Left forelimb (tissue), 1 donor: ENCODE measurements at places on chromosomes 16 and 17.

- DNase-seq, result no peak
Observed at GRCh38 chr17:46862949-46863348, 11.6 kb downstream of the WNT9B start.

- DNase-seq, result no peak
Observed at GRCh38 chr17:4840893-4841242, 7.7 kb downstream of the MINK1 start.

DNA sequence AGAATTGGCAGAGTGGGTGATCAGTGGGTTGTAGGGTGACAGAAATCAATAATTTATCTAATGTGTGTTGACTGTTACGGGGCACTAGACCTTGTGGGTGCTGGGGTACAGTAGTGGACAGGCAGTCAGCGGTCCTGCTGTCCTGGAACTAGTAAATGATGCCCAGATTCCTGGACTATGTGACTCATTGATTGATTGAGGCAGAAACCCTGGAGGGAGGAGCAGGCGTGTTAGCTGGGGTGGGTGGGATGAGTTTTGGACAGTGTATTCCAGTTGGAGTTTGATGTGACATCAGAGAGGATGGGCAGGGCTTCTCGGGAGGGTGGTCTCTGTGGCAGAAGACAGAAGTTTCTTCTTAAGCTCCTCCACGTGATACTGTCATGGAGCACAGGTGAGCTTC is 24.4 kb downstream of the PRMT7 start:
- DNase-seq, result no peak

GRCh38 chr16:23014592-23014991 is 134.7 kb downstream of the USP31 start:
- DNase-seq, result no peak

- DNase-seq, result no peak
Observed at GRCh38 chr16:3182608-3183444, 5.2 kb upstream of the OR1F1 start.

DNA sequence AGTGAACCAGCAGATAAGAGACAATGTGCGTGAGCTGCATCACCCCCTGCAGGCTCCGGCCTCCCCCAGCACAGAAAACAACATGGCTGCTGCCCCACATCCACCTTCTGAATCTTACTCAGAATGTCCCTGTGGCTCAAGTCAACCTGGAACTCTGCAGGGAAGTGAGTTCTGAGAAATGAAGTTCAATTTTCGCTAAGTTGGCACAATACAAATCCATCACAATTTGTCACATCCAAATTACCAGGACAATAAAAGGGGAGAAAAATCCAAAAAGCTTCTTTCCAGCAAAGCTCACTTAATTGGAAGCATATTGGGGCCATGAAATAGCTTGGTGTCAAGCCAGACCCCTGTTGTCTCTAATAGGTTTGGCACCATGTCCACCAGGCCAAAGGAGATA is 38.1 kb downstream of the CLEC19A start:
- no peak for DNase-seq
